Activated CD8-positive, alpha-beta T cell treated with anti-CD3 and anti-CD28 coated beads, Interleukin-2, amount 10 ng/mL, durations not matched to agents 7 days and 5 days (primary cell): ENCODE measurements at places on chromosomes 16 and 17. TPM values are rescaled to one million over a fixed set of nuclear protein-coding genes. Genes with fewer than 3 reads are reported as not detected.

DNA sequence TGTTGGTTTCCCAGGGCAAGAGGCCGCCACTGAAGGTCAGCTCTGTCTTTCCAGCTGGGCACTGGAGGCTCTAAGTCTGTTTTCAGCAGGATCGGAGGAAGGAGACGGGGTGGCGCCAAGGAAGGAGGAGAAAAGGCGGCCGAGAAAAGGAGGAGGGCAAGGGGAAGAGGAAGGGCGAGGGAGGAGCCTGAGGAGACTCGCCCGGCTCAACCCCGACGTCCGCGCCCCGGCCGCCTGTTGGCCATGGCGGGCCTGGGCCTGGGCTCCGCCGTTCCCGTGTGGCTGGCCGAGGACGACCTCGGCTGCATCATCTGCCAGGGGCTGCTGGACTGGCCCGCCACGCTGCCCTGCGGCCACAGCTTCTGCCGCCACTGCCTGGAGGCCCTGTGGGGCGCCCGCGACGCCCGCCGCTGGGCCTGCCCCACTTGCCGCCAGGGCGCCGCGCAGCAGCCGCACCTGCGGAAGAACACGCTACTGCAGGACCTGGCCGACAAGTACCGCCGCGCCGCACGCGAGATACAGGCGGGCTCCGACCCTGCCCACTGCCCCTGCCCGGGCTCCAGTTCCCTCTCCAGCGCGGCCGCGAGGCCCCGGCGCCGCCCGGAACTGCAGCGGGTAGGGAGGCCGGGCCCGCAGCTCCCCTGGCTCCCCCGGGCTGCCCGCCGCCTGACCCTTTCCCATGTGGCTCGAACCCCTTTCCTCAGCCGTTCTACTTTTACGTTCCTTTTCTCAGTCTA is at the start of gene RNF135:
Gene RNF135, plus strand, starts transcription at position 209 of the 737 bp plus-strand sequence. Its CDS starts 35 bp downstream, at position 244.
- DNase-seq: peak; percentile 70

DNA sequence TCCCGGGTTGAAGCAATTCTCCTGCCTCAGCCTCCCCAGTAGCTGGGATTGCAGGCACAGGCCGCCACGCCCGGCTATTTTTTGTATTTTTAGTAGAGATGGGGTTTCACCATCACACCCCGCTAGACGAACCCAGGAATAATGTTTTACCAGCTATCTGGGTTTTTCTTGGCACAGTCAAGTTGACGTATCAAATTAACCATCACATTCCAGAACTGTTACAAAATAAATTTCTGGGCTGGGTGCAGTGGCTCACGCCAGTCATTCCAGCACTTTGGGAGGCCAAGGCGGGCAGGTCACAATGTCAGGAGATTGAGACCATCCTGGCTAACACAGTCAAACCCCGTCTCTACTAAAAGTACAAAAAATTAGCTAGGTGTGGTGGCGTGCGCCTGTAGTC is 501.2 kb downstream of the SHISA9 start:
- no peak for DNase-seq

DNA sequence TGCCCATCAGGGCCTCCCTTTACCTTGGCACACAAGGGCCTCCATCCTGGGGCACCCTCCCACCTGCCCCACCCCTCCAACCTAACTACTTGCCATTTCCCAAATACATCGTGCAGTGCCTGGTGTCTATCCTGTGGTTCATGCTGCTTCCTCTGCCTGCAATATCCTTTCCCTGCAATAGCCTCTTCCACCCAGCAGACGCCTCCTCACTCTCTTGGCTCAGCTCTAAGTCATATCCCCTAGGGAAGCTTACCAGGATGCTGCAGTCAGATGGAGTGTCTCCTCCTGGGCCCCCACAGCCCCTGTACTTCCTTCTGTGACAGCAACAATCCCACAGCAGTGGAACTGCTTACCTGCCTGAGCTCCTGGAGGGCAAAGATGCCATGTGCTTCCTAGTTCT is 36.7 kb downstream of the CCDC182 start:
- no peak for DNase-seq

DNA sequence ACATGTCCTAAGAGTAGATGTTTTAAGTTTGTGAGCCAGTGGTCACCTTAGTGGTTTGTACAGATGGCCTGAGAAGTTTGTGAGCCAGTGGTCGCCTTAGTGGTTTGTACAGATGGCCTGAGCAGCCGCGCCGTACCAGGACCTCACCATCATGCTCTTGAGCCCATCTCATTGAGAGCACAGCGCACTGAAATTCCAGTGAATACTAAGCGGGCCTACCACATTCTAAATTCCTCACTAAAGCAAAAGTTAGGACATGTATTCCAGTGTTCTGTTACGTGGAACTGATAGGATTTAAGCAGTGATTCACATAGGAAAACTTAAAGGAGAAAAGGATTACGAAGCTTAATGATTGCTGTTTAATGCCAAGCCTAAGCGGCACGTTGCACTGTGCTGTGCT is 3.9 kb downstream of the USP10 start:
- no peak for DNase-seq

DNA sequence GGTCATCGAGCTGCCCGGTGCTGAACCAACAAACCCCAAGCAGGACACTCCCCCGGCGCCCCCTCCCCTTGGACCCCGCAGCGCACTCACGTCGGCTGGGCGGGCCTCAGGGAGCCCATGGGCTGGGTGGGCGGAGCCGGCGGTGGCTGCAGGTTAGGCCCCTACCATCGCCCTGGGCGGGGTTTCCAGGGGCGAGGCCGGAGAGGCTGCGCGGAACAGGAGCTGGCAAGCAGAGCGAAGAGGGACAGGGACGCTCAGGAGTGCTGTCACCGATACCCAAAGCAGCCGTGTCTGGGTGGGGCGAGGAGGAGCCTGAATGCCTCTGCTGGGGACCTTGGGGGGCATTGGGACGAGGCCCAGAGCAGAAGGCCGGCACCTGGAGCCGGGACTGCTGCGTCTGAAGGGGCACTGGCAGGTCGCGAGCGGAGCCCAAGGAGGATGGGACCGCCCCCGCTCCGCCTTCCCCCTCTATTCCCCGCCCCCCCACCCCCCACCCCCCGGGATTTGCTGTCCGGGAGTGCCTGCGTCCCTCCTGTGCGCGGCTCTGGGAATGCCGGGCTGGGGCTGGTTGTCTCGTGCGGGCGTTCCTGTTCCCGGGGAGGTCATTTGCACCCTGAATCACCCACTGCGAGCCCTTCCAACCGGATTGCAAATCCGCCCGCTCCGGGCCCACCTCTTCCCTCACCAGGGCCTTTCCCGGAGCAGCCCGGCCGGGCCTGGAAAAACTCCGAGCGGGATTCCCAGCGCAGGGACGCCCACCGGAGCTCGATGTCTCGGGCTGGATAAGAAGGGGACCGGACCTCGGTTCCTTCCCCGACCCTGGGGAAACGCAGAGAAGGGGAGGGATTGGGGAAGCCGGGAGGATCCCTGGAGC is 902 bp downstream of the ARHGAP27 start:
- DNase-seq: peak; percentile 92

DNA sequence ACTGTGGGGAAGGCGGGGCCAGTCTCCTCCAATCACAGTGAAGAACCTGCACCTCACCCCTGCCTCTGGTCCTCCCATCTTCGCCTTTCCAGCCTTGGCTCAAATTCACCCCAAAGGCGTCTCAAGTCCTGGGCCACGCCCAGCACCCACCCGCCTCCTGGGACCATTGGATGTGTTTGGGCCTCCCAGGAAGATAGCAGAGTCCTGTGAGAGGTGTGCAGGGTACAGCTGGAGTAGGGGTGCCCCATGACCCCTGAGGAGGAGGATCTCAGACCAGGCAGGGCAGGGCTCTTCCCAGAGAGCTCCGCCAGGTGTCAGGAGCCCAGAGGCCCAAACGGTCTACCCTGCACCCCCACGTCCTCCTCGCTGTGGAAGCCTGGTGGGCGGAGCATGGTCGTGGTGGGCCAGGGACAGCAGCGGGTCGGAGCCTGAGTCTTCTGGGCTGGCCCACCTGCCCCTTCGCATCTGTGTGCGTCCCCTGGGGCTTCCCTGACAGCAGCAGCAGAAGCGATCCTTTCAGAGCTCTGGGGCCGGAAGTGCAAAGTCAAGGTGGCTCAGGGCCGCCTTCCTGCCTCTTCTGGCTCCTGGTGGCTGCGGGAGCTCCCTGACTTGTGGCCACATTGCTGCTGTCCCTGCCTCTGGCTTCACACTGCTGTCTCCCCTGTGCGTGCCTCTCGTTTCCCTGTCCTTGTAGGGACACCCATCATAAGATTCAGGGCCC is 34.9 kb upstream of the ZNF469 start:
- peak; percentile 51 for DNase-seq

DNA sequence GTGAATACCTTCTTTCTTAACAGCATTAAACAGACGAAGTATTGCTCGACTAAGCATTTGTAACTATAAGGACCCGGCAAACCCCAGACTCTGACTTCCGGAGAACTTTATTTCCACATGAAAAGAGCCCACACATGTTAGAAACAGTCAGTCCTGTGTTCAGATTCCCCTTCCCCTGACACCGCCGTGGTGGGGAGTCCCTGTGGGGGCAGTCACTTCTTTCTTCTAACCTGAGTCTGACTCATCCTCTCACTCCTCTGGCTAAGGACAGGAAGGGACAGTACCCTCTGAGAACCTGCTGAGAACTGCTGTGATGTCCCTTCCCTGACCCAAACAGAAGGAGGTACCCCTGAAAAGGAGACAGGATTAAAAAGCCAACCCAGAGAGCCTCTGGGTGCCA is 165.1 kb downstream of the XYLT1 start:
- peak; percentile 39 for DNase-seq

- DNase-seq: no peak
Observed at GRCh38 chr17:81245024-81245664, 6.0 kb downstream of the NDUFAF8 start.

GRCh38 chr17:5485270-5486205 is at the start of gene DERL2:
DERL2 (minus strand) TSS chr17:5486178; CDS start chr17:5486161, 17 bp downstream.
- DNase-seq: no peak

- DNase-seq: no peak
Observed at GRCh38 chr17:76137351-76138233, 3.5 kb downstream of the FOXJ1 start.

- DNase-seq: no peak
Observed at GRCh38 chr17:66753126-66753920, 81.6 kb upstream of the CACNG5 start.

GRCh38 chr17:5122586-5123342 is 6.9 kb downstream of the USP6 start:
- DNase-seq: no peak

DNA sequence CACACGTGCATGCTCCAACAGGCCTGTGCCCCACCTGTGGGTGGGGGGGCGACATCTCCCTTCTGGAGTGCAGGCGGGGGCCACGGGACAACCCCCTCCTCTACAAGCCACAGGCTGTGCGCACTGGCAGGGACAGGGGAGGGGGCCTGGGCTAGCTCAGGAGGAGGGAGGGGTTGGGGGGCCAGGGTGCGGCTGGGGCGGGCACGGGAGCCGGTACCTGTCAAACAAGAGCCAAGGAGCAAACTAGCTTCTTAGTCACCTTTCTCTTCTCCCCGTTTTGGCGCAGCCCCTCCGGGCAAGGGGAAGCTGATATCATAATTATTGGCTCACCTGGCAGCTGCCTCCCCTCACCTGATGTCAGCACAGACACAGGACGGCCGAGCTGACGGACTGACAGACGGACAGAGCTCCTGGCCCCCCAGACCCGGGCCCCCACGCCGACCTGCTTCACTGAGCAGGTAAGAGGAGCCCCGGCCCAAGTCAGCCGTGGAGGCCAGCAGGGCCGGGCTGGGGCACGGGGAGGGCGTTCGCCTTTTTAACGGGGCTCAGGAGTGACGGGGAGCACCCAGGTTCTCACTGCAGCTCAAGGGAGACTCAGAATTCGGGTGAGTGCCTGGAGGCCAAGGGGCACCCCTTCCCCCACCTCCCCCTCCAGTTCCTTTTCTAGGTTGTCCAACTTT is at the start of gene FOXN1:
Gene FOXN1, plus strand, starts transcription at position 363 of the 680 bp plus-strand sequence. CDS start 17,622 bp downstream, outside the sequence.
- DNase-seq: no peak

DNA sequence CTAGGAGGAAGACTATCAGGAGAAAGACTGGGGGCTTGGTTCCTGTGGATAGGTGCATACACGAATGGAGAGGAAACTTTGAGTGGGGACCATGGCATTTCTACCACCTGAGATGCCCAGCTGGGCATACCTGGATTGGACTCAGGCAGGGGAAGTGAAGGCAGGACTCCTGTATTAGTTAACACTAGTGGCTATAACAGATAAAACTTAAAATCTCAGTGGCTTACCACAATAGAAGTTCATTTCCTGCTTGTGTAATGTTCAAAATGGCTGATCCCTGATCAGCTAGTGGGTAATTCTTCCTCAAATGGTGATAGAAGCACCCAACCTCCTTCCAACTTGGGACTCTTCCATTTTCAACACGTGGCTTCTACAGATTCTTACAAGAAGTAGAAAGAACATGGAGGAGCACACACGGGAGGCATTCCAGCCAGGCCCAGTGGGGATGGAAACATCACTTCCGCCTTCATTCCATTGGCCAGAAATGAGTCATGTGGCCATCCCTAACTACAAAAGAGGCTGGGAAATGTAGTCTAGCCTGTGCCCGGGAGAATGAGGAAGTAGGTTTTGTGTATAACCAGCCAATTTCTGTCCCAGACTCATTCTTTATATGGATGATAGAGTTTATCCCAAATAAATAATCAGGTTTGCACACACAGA is 112.1 kb downstream of the UTP18 start:
- peak; percentile 23 for DNase-seq

DNA sequence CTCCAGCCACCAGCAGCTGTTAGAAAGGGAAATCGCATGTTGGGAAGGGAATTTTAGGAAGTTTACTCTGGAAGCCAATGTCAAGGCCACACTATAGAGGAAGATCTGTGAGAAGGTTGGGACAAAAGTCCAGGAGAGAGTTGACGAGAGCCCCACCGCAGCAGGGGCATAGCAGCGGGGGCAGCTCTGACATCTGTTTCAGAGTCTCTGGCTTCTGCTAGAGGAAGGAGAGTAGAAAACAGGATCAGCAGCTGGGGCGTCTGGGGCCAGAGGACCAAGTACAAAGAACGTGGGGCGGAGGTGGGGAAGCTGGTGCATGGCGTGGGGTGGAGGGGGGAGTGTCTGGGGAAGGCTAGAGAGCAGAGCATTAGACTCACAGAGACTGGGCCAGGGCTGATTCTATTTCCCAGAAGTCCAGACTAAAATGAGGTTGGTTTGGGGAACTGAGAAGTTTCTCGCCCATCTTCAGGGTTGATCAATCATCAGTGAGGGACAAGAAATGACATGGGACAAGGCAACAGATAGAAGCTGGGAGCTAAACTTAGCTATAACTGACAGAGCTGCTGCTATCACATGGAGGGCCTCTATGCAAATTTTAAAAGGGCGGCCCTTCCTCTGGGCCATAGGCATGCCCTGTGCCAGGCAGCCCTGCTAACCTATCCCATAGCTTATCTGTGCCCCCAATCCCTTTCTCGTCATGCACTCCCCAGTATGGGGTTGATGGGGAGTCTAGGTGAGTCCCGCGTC is 1.2 kb downstream of the RABEP2 start:
- no peak for DNase-seq

GRCh38 chr17:17169396-17169795 is 36.7 kb downstream of the PLD6 start:
- no peak for DNase-seq

The DOK4 gene
- total RNA-seq: 4.8 TPM

The OR1F1 gene
- not detected for total RNA-seq

The NTN3 gene
- total RNA-seq: not detected

The ASB16 gene
- 0.42 TPM for total RNA-seq

The GRB7 gene
- total RNA-seq: not detected

The ASGR1 gene
- total RNA-seq: 0.63 TPM

The CCL5 gene
- total RNA-seq: 275 TPM
